Fibroblast of the aortic adventitia (primary cell): ENCODE measurements at places on chromosomes 3 and 15.

DNA sequence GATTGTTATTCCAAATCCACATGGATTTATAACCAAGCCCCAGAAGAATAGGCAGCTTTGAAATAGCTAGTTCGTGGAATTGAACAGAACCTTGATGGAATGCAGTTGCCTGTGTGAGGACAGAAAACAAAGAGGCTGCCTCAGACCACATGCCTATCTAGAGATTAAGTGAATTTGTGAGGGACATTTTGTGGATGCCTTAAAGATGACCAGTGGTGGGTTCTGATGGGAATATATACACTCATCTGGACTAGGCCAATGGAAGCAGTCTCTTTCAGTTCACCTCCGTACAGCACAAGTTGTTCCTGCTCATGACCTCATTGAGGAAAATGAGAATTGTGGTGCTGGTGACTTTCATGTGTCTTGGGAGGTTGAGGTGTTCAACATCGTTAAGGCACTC is 63.2 kb upstream of the PYDC2 start:
- DNase-seq: no peak

DNA sequence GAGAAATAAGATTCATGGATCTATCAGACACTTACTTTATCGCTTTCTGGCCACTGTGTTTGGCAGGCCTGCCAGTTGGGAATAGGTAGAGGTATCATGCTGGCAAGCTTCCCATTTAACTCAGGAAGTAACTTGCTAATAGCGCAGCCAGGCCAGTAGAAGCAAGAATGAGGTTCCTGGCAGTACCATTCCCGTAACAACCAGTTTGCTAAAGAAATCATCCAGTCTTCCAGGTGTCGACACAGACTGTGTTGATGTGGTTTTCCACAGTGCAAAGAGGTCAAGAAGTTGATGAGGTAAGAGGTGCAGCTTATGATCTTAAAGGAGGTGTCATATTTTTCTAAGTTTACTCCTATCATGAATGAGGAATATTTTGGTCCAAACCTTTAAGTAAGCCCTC is 46.2 kb downstream of the DPH6 start:
- no peak for DNase-seq

DNA sequence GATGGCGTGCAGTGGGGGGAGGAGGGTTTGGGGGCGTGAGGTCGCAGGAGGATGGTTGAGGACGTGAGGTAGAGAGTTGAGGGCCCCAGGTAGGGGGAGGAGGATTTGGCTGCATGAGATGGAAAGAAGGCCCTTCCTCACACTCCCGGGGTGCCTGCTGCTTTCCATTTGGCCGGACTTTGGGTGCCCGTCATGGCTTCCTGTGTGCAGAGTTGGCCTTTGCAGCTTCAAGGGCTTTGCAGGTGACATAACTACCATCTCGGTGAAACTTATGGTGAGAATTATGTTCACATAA is 1.7 kb downstream of the MLF1 start:
- DNase-seq: no peak

GRCh38 chr15:94322141-94322540 is 90.8 kb downstream of the MCTP2 start:
- DNase-seq: peak; percentile 5

DNA sequence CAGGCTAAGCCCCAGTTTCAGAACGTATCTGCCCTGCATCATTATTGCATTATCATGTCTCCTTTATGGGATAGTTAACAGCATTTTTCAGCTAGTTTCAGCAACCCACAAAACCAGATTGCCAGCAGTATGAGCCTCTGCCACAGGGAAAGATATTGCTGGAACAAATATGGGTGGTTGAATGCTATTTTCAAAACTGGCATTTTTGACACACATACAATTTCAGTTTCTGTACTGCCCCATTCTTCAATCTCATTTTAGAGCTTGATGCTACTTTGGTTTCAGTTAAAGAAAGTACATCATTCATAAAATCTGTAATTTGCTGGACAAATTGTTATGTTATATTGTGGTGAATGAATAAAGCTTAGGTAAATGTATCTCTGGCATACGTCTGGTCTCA is 1037.5 kb downstream of the NAALADL2 start:
- DNase-seq: no peak

- no peak for DNase-seq
Observed at GRCh38 chr3:22401499-22401898, 650.5 kb upstream of the ZNF385D start.

DNA sequence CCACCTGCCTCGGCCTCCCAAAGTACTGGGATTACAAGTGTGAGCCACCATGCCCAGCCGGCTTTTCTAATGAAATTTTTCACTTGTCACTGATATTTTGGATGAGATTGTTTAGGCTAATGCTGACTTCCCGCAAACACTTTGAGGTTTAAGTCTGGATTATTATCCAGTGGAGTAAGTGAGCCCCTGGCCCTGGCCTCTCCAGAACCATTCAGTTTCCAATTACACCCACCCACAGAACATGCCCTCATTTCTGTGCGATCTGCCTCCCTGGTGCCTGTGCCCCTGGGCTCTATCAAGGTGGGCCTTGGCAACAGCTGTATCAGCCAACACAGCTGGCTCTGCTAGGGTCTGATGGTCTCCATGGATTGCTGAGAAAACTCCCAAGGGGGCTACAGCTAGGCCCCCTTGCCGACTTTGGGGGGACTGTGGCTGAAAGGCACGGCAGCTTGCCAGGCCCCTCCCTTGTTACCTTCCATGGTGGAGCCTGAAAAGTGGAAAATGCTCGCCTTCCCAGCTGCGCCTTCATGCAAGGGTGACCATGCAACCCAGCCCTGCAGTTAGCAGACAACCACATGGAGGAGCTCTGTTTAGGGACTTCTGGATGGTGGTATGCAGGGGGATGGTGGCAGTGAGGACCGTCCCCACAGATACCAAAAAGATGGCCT is 288.9 kb downstream of the FAM43A start:
- no peak for DNase-seq

GRCh38 chr15:78072080-78072892 is 5.2 kb downstream of the TBC1D2B start:
- peak; percentile 89 for DNase-seq

DNA sequence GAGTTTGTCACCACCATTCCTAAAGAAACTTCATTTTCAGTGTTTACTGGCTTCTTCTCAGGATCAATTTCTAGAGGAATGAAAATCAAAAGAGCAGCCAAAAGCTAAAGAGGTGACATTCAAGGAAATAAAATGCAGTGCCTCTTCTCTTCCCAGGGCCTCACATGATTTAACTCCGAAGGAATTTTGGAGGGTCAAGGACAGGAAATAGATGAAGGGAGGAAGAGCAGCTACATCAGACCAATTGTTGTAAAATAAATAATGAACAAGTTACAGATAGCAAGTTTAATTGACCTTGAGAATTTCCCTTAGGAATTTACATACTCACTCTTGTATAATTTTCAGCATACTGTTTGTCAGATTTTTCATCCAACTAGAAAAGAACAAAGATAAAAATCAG is 78.1 kb downstream of the LRRFIP2 start:
- DNase-seq: peak; percentile 77

GRCh38 chr3:195282961-195283360 is 12.0 kb upstream of the XXYLT1 start:
- DNase-seq: no peak

DNA sequence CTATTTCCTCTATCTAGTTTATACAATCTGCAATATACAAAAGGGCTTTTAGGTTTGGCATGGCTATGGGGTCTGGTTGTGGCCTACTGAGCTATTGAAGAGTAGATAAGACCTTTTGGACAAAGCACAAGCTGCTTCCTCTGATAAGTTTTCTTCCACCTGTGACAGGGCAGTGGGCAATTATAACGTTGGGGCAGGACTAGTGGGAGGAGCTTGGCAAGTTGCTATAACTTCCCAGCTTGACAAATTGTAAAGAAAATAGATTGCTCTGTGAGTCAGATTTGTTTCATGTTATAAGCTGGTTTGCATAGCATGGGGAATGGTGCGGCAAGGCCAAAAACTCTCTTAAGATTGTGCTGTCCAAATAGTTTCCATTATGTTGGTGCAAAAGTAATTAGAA is 64.9 kb downstream of the SLC7A14 start:
- peak; percentile 44 for DNase-seq
